Activated T-cell treated with anti-CD3 and anti-CD28 coated beads, Interleukin-2, amount 50 U/mL, for 24 hours (primary cell): ENCODE measurements at places on chromosomes 3 and 15.

- DNase-seq = no peak
- H3K36me3 ChIP-seq = no peaks in the 10 kb centered on the region
- H3K4me1 ChIP-seq = no peaks in the 10 kb centered on the region
- H3K27me3 ChIP-seq = no peaks in the 10 kb centered on the region
These were observed 1.7 kb downstream of the EPB42 start for GRCh38 chr15:43218908-43219706.

DNA sequence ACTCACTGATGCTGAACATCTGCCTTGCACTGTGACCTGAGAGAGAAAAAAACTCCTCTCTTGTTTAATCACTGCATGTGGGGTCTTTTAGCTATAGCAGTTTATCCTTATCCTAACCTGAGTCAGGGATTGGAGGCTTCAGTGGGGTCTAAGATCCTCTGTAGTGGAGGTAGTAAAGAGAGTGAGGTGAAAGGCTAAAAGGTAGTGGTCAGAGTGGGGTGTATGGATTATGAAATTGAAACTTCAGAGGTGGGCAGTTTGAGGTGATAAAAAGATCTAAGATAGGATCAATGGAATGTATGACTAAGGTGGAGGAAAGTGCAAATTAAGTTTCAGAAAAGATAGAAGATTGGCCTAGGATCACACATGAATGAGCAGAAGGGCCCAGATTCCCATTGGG lies 36.5 kb downstream of the DET1 start:
- peaks cover 5% of the 10 kb centered on the region for H3K4me1 ChIP-seq
- DNase-seq = no peak
- peak overlapping the region; percentile 4 for H3K27ac ChIP-seq
- no peaks in the 10 kb centered on the region for H3K27me3 ChIP-seq

GRCh38 chr15:64162869-64163658 lies at the start of gene PPIB:
TSS of gene PPIB (minus strand) at chr15:64163022. CDS start at chr15:64162986, 36 bp downstream.
- H3K4me1 ChIP-seq = peaks cover 44% of the 10 kb centered on the region
- peak within 1 kb of the TSS; percentile 96 for H3K27ac ChIP-seq
- H3K4me3 ChIP-seq = peak within 1 kb of the TSS; percentile 92
- DNase-seq = peak; percentile 98

DNA sequence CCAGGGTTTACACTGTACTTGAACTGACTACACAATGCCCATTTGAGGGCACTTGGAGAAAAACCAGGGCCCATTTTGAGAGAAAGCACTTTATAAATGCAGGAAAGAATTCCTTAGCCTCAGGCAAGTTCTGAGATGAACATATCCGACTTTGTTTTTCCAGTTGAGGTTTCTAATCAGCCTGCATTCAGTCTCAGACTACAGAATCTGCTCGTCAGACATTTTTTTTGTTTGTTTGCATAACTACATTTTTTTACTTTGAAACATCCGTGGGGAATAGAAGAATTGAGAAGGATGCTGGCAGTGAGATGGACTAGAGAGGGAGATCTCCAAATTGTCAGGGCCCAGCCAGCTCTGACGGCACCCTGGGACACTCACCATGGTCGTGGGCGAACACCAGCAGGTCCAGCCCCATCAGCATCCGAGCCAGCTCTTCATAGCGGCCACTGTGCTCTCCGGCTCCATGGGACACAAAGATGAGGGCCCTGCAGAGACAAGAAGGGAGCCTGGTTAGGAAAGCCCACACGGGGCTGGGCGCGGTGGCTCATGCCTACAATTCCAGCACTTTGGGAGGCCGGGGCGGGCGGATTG lies 40.8 kb downstream of the MGLL start:
- H3K27me3 ChIP-seq = no peaks in the 10 kb centered on the region
- no peak overlapping the region for H3K27ac ChIP-seq
- H3K4me1 ChIP-seq = peaks cover 8% of the 10 kb centered on the region
- H3K4me3 ChIP-seq = no peak overlapping the region
- DNase-seq = no peak
